ENCODE measurements at places on chromosomes 12 and 14.

DNA sequence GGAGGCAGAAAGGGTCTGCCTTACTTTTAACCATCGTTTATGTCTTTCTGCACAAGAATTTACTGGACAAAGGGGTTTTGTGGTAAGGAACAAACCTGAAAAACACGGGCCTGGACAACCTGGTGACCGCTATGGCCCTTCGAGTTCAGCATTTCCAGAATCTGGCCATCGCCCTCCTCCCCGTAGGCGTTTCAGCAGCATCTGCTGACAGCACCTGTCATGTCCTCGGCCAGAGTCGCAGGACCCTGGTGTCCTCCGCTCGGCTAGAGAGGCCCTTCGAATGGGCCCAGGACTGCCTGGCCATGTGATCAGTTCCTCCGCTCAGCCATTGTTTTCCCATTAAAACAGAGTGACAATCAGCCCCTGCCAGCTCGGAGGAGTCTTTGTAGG lies 142.8 kb upstream of the FKBP4 start:
- DNase-seq = no peak

GRCh38 chr12:39884616-39885125 lies 221.2 kb downstream of the SLC2A13 start:
- DNase-seq = no peak

DNA sequence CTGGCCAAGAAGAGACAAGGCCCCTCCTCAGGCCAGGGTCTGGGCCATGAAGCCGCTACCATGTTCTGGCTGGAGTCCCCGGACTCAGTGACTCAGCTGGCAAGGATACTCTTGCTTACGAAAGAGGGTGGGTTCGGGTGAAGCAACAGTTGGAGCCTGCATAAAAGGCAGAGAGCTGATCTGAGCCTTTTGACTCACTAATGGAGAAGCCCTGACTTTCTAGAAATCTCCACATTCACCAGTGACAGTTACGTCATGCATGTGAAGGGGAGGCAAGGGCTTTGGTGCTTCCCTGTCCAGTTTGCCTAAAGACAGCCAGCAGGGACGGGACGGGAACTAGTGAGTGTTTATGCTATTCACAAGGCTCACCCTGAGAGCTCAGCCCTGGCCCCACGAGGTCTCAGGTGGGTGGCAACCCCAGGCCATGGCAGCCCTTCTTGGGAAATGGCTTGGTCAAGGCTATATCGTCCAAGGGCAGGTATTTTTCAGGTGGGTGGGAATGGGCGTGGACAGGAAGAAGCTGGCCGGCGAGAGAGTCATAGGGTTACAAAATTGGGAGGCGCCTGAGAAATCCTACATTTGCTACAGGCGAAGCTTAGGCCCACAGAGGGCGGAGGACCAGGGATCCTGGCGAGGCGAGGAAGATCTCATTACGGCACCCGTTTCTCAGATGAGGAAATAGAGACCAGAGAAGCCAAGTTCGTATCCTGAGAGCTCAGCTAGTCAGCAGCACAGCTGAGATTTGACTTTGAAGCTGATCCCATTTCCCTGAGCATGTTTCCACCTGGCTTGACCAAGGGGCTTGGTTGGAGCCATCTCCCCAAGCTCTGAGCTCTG lies 314.6 kb downstream of the BCL11B start:
- no peak for DNase-seq

DNA sequence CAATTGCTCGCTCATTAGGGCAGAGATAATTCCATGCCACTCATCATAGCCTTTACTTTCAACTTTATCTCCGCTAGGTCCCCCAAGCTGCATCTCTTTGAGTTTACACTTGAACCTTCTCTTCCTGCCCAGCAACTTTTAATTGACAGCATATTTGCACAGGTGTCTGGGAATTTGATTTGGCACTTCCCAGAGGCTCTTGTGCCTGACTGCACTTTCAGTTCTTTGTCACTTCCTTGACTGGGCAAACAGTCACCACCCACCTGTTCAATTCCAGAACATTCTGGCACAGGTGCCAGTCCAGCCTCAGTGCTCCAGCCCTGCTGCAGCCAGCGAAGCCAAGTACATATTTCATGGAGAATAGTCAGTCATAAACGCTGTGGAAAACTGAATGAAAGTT lies 110.1 kb upstream of the LRIG3 start:
- DNase-seq = no peak

DNA sequence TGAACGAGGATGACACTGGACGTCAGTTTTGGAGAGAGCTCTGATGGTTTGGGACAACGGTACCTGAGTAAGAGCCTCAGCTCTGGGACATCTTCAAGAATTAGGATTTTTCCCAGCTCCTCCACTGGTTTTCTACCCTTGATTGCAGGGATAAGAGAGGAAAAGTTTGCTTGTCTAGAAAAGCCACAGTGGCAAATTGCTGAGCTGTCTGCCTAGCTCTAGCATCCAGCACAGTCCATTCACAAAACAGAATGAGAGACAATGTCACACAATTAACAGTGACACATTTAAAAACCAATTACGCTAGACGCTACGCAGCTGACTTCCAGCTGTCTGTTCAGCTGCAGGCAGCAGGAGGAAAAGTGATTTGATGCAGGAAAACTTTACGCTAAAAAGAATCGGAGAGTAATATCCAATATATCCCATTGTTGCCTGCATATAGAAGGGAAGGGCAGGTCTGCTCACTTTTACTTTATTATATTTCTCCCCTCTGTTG lies 168.1 kb upstream of the PRICKLE1 start:
- no peak for DNase-seq

GRCh38 chr12:52005903-52006703 lies 643 bp upstream of the TAMALIN start:
- no peak for DNase-seq

DNA sequence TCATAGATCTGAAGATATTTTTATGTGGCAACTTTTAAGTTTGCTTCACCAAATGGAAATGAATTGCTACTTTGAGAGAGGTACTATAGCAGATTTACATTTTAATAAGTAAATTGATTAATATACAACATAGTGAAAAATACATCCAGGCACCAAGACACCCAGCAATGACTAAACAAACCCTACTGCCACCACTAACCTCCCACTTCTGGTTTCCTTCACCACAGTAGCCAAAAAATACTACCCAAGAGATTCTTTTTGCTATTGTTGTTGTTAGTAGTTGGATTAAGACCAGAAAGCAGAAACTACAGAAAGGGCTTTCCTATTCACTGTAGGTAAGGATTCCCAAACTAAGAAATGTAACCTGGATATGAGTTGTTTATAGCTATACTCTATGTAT lies 54.1 kb downstream of the COCH start:
- DNase-seq = no peak

DNA sequence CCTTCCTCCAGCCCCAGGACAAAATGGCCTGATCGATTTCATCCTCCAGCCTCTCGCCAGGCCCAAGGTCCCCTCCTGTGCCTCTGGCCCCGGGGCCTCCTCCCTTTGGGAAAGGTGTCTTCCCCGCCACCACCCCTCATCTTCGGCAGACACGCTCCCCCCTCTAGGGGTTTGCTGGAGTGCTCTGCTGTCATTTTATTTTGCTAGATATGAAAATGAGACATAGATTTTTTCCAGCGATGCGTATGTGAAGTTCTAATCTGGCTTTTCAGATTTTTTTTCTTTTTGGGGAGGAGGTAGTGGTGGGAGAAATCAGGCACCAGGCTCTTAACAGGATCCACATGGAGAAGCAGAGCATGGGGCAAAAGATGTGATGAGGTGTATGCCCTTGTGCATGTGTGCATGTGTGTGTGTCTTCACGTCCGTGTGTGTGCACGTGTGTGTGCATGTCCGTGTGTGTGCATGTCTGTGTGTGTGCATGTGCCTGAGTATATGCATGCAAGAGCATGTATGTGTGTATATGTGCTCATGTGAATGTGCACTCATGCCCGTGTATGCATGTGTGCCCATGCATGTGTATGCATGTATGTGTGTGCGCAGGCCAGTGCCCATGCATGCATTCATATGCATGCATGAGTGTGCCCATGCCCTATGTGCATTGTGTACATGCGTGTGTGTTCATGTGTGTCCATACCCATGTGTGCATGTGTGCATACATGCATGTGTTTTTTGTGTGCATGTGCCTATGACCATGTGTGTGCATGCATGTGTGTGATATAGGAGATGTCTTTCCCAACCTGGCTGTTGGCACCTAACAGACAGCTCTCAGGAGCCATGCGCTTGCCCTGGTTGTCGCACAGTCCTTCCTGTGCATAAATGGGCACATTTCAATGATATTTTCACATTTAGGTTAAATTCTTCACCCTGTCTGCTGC lies 203.0 kb downstream of the RBM19 start:
- no peak for DNase-seq

- DNase-seq = no peak
Measured at GRCh38 chr12:89875225-89875624, 166.6 kb upstream of the ATP2B1 start.

DNA sequence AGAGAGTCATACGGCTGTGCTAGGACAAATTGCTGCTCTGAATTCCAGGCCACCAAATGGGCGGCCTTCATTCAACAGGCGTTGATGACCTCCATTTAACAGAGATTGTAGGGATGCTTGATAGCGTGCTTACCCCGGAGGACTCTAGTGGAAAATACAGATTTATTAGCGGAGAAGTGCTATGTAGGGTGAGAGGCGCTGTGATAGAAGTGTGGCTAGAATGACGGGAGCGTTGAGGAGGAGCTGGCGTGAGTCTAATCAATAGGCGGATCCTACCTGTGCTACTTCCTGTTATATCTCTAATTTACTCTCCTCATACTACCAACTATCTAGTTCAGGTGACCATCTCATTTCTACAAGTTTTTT lies 668 bp downstream of the MRPS35 start:
- no peak for DNase-seq

DNA sequence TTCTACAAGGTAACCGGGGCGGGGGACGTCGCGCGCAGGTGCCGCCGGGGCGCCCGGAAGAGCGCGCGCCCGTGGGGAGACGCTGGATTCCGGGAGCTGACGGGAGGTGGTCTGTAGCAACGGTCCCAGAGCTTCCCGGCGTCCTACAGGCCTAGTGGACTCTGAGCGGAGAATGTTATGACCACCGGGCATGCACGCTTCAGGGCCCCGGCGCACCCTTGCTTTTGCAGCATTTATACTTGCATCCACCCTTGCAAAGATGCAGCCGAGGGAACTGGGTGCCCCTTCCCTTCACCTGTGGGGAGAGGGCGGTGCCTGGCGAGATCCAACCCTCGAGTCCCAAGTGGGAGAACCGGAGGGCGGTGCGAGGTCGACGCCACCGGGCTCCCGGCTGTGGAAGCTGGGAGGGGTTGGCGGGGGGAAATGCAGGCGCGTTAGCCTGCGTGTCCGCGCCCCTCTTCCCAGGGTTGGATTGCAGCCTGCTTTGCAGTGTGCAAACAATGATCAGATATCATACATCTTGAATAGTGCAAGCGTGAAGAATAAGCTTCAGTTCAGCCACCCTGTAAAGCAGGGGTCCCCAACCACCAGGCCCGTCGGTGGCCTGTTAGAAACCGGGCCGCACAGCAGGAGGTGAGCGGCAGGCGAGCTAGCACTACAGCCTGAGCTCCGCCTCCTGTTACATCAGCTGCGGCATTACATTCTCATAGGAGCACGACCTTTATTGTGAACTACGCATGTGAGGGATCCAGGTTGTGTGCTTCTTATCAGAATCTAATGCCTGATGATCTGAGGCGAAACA lies 576 bp downstream of the ERP29 start:
- peak; percentile 54 for DNase-seq

GRCh38 chr12:92530706-92531105 lies 172.1 kb upstream of the PLEKHG7 start:
- no peak for DNase-seq

GRCh38 chr12:55996201-55996714 lies 818 bp upstream of the SUOX start:
- DNase-seq = peak; percentile 24

- DNase-seq = no peak
Measured at GRCh38 chr14:55592436-55592835, 12.4 kb downstream of the KTN1 start.

- no peak for DNase-seq
Measured at GRCh38 chr12:32497864-32498263, 98.5 kb downstream of the FGD4 start.

DNA sequence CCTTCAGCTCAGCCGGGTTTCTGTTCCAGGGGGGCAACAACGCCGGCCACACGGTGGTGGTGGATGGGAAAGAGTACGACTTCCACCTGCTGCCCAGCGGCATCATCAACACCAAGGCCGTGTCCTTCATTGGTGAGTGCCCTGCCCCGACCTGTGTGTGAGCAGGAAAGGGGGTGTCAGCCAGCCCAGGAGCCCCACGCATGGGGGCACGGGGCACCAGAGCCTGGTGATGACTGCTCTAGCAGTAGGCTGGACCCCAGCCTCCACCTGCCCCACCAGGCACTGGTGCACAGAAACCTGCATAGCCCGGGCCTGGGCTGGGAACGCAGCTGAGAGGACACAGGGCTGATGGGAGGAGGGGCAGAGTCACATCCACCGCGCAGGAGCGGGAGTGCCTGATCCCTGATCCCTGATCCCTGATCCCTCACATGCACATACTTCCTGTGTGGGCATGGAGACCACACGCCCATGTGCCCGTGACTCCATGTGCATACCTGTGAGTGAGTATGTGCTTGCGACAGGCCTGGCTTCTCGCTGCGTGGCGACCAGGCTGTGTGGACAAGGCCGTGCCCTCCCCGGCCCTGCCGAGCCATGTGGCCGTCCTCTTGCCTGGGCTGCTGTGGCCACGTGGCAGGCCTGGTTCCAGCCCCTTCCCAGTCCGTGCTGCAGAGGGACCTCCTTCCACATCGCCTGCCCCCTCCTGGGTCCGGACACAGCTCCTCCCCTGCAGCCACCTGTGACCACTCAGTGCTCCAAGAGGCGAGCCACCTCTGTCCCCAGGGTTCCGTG lies 11.2 kb downstream of the ADSS1 start:
- no peak for DNase-seq

- no peak for DNase-seq
Measured at GRCh38 chr12:113152835-113153814, 3.6 kb downstream of the CFAP73 start.

DNA sequence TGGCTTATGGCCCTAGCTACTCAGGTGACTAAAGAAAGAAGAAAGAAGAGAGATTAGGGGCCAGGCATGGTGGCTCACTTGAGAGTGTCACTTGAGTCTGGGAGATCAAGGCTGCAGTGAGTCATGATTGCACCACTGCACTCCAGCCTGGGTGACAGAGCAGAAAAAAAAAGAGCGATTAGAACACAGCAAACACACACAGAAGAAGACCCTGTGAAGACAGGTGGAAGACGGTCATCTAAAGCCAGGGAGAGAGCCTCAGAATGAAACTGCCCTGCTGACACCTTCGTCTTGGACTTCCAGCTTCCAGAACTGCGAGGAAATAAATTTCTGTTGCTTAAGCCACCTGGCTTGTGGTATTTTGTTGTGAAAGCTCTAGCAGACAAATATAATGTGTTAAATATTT lies 17.5 kb upstream of the PPP1CC start:
- DNase-seq = no peak

DNA sequence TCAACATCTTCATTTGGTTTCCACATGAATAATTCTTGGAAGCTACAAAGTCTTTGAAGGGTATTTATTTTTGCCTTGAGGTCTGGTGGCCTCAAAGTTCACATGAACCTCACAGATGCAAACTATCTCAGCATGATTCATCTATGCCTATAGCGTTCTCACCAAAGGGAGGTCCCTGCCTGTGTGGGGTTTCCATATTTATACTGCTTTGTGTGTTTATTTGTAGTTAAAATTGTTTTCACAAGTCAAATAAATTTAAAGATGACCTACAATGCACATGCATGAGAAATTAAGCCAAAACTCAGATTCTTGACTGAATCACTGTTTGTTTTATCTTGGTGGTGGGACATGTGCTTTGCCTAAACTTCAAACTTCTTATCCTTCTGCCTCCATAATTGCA lies 176.7 kb downstream of the PPM1H start:
- DNase-seq = no peak
